ENCODE measurements at places on chromosomes 4 and X.

GRCh38 chr4:6188687-6189305, 11.6 kb downstream of the JAKMIP1 start:
- no peak for DNase-seq

- no peak for DNase-seq
Measured at GRCh38 chr4:31417040-31417439, 696.9 kb downstream of the PCDH7 start.

DNA sequence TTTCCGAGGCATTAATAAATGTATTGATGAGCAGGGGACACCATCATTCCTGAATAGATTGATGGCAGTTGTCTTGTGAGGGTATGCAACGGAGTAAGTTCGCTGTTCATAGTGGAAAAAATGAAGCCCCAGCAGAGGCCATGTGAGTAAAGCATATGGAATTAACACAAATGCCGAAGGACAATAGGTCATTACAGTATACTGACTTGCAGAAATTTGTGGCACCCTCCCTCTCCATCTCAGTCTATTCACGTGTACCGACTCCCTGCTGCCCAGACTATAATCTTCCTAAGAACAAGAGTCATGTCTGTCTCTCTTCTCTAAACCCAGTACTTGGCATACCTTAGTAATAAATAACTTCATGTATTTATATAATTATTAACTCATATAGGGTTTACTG, 47.1 kb upstream of the PCDH10 start:
- no peak for DNase-seq

GRCh38 chr4:158538911-158539310, 17.2 kb downstream of the RXFP1 start:
- DNase-seq = no peak

DNA sequence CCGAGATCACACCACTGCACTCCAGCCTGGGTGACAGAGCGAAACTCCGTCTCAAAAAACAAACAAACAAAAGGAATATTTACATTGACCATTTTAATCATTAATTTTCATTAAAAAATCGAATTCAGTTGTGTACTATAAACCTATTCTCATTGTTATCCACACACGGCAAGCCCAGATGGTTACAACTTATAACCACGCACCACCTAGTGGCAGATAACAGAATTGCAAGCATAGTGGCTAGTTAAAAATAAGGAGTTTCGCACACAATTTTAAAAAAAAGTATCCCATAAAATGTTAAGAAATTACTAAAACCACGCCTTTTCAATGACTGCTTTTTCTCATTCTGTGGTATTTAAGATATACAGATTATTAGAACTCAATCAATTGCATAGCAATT, 25.4 kb downstream of the MBNL3 start:
- DNase-seq = peak; percentile 24

- no peak for DNase-seq
Measured at GRCh38 chrX:118865231-118865630, 41.6 kb downstream of the ZCCHC12 start.

All from activated CD4-positive, alpha-beta T cell treated with anti-CD3 and anti-CD28 coated beads, Interleukin-2, Interleukin-4, amounts not matched to agents 100 ng/mL and 50 ng/mL, durations not matched to agents 16 hours and 8 hours (primary cell).